ENCODE measurements at places on chromosomes 16 and 17.
A peak's percentile ranks its signal among the peaks of the same experiment; 100 is the strongest.

- DNase-seq: no peak
Observed at GRCh38 chr16:56931271-56931891, 561 bp upstream of the HERPUD1 start.

DNA sequence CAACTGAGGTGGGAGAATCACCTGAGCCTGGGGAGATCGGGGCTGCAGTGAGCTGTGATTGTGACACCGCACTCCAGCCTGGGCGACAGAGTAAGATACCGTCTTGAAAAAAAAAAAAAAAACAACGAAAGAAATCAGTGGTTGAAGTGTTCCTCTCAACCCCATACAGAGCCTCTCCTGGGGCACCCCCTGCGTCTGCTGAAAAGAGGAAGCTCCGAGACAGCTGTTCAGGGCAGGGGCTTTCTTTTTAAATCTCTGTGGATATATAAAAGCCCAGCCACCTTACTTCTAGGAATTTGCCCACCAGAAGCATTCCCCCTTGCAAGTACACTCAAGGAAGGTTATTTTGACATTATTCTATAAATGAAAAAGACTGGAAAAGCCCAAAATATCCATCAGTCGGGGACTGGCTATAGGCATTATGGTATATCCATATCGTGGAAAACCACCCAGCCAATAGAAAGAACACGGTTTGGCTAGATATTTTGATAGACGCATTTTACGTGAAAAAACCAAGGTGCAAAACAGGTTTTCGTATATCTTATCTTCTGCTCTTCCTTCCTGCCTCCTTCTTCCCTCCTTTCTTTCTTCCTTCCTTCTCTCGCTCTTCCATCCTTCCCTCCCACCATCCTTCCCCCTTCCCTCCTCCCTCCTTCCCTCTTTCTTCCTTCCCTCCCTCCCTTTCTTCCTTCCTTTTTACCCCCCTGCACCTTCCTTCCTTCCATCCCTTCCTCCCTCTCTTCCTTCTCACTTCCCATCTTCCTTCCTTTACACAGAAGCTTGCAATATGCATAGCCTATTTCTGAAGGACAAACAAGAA is 9.2 kb upstream of the CCL22 start:
- DNase-seq: no peak

GRCh38 chr17:27956601-27957445 is 63.7 kb upstream of the LYRM9 start:
- DNase-seq: peak; percentile 22

GRCh38 chr17:43359469-43360110 is 39.2 kb upstream of the ARL4D start:
- no peak for DNase-seq

- peak; percentile 43 for DNase-seq
Observed at GRCh38 chr16:48605518-48606110, 4.4 kb downstream of the N4BP1 start.

DNA sequence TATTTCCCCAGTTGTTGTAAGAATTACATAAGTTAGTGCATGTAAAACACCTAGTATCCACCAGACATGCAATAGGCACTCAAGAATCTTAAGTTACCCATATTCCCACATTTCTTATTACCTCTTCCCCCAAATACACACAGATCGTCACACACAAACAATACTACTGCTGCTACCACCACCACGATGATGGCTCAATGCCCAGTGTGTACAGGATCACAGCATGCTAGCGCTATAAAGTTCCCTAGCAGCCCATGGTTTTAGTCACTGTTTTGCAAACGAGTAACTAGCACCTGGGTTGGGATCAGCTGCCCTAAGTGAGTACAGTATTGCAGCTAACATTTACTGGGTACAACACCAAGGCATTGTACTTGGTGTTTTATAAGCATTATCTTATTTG is 411.7 kb downstream of the UTP18 start:
- no peak for DNase-seq
